MG63 (cell line): ENCODE measurements at places on chromosomes 4 and X. TPM values are rescaled to one million over a fixed set of nuclear protein-coding genes. Genes with fewer than 3 reads are reported as not detected.

DNA sequence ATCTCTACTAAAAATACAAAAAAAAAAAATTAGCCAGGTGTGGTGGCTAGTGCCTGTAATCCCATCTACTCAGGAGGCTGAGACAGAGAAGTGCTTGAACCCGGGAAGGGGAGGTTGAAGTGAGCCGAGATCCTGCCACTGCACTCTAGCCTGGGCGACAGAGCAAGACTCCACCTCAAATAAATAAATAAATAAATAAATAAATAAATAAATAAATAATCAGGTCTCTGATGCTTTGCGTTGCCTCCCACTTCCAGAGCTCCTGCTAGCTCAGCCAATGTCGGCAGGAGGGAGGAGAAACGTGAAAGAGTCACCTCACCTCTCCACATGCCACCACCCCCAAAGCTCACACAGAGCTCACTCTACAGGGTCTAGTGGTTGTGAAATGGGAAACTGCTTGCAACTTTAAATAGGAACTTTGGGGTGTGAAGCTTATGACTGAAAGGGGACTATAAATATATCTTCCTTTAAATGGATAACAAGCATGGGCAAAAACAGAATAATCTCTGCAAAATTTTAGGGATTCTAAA is 7.9 kb downstream of the SMIM31 start:
- no peak for DNase-seq

The ZNF630 gene
- not detected in 2 replicates for total RNA-seq

The CPXCR1 gene
- total RNA-seq = not detected in 2 replicates

- no peak for DNase-seq
Observed at GRCh38 chrX:39956803-39957394, 140.9 kb downstream of the BCOR start.

DNA sequence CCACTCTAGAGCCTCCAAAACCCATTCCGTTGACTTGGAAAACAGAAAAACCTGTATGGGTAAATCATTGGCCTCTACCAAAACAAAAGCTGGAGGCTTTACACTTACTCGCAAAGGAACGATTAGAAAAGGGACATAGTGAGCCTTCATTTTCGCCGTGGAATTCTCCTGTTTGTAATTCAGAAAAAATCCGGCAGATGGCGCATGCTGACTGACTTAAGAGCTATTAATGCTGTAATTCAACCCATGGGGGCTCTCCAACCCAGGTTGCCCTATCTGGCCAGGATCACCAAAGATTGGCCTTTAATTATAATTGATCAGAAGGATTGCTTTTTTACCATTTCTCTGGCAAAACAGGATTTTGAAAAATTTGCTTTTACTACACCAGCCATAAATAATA is 60.8 kb downstream of the ZNF732 start:
- DNase-seq = no peak

DNA sequence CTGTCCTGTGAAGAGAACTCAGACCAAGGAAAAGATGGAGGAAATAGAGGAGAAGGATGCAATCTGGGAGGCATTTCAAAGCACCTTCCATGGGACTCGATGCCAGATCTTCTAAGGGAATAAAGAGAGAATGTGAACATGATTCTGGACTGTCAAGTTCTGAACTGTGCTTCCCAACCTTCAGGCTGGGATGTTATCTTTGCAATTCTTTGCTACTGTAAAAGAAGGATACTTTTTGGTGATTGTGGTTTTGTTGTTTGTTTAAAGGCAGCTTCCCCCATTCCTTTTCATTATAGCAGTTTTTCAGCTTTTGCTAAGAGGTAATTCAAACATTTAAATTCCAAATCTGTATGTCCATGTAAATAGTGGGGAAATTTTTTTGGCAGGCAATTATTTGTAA is 217.3 kb downstream of the NWD2 start:
- no peak for DNase-seq

- no peak for DNase-seq
Observed at GRCh38 chr4:1463088-1463926, 57.1 kb upstream of the NKX1-1 start.

DNA sequence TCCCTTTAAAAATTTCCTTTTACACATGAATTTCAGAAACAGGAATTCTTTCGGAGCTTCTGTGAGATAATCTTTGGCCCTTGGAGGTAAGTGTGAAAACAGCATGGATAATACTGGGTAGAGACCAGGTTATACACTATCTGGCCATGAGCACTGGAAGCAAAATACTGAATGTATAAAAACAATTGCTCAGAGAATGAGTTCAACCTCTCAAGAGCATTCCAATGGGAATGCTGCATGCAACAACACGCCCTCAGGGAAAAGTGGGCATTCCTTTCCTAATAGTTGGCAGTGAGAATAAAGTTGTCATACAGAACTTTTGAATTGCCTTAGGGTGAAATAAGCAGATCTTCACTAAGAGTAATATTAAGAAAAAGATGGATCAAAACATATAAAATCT is 574.8 kb upstream of the DIPK2B start:
- peak; percentile 65 for DNase-seq

- no peak for DNase-seq
Observed at GRCh38 chrX:154403192-154403591, 5.0 kb downstream of the RPL10 start.

GRCh38 chrX:42385730-42386129 is 392.2 kb downstream of the PPP1R2C start:
- no peak for DNase-seq

The CETN2 gene
- total RNA-seq = 45.3 and 73.4 TPM in 2 replicates

GRCh38 chrX:17403972-17404371 is 29.0 kb downstream of the NHS start:
- DNase-seq = no peak

The DACH2 gene
- not detected in 2 replicates for total RNA-seq

GRCh38 chrX:86047936-86048280 is 550 bp upstream of the CHM start:
- DNase-seq = no peak

DNA sequence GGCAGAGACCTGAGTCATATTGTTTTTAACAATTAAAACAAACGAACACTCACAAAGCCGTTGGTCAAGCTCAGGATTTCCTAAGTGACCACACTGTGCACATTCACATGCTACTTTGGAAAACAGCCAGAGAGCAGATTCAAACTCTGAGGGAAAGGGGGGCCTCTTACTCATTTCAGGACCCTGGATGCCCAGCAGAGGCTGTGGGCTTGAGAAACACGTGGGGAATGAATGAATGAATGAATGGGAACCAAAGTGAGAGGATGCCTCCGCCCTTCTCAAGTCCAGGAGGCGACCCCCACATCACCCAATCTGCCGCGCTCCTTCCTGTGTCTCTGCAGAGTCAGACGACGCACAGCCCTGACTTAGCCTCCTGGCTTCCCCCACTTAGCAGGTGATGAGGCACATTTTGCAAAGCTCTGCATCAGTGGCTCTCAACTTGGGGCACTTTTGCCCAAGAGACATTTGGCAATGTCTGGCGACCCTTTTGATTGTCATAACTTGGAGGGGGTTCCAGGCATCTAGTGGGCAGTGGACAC is 76.0 kb downstream of the ABLIM2 start:
- DNase-seq = no peak

The NAP1L3 gene
- 0.03 TPM in 1 of 2 replicates, not detected in the other for total RNA-seq

GRCh38 chrX:19990151-19990555 is 708 bp downstream of the BCLAF3 start:
- DNase-seq = no peak

- no peak for DNase-seq
Observed at GRCh38 chr4:108276690-108277089, 108.0 kb upstream of the LEF1 start.

The TASL gene
- not detected in 2 replicates for total RNA-seq

The SCML2 gene
- total RNA-seq = 4.9 and 8.2 TPM in 2 replicates

The PNMA5 gene
- total RNA-seq = not detected in 2 replicates
